Neural progenitor cell (in vitro differentiated cells): ENCODE measurements at places on chromosomes 16 and 17.
A peak's percentile ranks its signal among the peaks of the same experiment; 100 is the strongest.

GRCh38 chr17:22142091-22142490 lies 449.8 kb downstream of the KCNJ18 start:
- no peak for DNase-seq

- peak; percentile 74 for DNase-seq
Observed at GRCh38 chr17:63700528-63701455, 867 bp upstream of the LIMD2 start.

- no peak for DNase-seq
Observed at GRCh38 chr17:74387365-74388218, 20.3 kb downstream of the GPR142 start.

DNA sequence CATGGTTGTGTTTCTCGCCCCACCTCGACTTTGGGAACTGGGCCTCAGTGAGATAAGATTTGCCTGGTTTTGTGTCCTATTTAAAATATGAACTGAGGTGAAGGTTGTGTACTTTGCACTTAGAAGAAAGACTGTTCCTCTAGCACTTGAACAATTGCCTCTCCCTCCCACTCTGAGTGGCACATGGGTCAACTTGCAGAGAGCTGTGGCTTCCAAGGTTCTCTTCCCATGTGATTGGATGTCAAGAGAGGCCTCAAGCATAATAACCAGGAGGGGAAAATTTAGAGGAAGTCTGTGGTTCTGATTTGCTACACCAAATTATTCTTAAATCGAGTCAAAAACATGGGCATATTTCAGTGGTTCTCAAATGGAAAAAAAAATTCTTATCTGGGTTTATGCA lies 329.2 kb downstream of the HS3ST3B1 start:
- no peak for DNase-seq

- no peak for DNase-seq
Observed at GRCh38 chr17:46758614-46759013, 59.9 kb downstream of the WNT3 start.

GRCh38 chr17:18166894-18167293 lies 16.7 kb upstream of the ALKBH5 start:
- DNase-seq: no peak
